ENCODE measurements at places on chromosomes 6 and 20.

DNA sequence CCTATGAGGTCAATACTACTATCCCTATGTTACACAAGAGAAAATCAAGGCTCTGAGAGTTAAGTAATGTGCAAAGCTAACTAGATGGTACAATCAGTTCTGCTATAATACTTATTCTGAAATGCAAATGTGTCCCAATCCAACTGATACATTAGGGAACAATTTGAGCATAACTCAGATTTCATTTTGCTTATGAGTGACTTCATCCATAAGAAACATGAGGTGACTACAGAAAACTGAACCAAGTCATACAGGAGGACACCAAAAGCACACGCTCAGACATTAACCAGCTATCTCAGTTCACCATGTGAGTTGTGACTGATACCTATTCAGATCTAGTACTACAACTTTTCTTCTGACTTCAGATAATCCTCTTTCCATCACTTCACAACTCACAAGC lies 179.9 kb upstream of the RUNX2 start:
- DNase-seq = no peak

DNA sequence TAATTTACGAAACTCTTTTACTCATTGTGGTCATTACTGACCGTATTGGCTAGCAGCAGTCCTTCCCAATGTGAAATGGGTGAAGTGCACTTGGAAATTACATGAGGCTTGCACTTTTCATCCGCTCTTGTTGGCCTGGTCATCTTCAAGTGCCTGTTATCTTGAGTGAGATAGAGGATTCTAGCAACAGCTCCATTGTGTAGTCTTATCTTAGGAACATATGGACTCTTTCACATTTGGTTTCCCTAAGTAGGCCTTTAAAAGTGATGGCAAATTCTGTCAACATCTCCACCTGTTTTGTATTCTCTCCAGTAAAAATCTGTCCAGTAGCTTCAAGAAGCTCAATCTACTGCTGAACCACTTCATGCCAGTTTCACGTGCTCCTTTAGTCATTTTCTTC lies 114.8 kb upstream of the MARCKS start:
- DNase-seq = no peak

DNA sequence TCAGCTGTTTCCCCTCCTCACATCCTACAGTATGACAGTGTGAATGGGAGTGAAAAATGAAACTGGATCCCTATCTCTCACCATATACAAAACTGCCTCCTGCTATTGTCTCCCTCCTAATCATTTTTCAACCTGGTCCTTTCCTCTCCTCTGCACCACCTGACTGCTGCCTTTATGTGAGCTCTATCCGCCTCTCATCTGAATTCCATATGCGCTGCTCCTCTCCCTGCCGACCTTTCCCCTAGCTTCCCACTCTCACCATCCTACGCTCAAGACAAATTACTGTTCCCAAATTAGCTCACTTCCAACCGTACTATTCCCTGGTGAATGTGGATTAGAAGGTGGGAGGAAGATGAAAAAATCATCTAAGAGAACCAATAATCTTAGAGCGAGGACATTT lies 148.4 kb upstream of the FBXL4 start:
- DNase-seq = no peak

- no peak for DNase-seq
Measured at GRCh38 chr6:95423331-95423730, 154.0 kb upstream of the MANEA start.

DNA sequence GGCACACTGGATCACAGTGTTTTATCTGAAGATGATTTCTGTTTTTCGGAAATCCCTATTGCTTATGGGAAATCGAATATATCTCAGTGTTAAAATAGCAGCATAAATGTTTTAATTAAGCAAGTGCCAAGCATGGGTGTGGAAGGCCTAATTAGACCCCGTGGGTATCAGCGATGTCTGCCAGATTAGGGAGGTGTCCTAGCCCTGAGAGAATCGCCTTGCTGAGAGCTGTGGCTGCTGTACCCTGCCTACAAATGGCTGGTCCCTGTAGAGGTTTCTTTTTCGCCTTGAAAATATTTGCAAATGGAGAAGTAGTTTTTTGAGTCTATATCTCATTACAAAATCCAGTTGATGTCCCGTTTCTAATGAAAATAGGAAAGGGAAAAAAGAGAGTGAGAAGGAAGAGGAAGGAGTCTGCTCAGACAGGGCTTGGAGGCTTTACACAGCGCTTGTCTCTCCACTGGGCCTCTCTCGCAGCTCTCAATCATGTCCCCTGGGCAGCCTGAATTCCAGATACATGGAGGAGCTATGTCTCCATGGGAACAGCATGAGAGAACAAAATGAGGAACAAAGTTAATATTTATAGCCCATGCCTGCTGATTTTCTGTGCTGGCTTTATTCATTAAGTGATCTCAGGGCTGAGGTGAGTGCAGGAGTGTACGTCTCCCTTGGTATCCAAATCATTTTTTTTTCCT lies 35.2 kb upstream of the BCLAF1 start:
- no peak for DNase-seq

- no peak for DNase-seq
Measured at GRCh38 chr6:12769556-12770256, 53.1 kb downstream of the PHACTR1 start.

- no peak for DNase-seq
Measured at GRCh38 chr6:14092838-14093789, 24.5 kb upstream of the CD83 start.

GRCh38 chr20:46071573-46071972 lies 18.2 kb downstream of the NCOA5 start:
- no peak for DNase-seq

DNA sequence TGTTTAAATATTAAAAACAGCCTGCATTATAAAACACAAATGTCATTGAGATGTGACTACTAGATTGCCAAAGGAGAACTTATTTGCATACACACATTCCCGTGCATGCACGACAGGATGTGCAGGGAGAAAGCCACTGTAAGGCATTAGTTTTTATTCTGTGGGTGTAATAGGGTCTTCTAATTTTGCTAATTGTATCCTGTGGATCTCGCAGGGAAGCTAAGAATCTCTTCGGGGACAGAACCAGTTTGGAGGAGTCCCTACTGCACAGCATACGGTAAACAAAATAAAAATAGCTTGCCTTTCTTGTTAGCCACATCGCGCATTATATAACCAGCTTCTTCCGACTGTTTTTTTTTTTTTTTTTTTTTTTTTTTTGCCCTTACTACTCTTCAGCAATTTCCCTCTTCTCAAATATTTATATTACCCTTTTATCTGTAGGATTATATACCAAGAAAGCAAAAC lies 2.0 kb downstream of the ATXN1 start:
- DNase-seq = no peak

GRCh38 chr6:24251339-24251738 lies 106.5 kb downstream of the DCDC2 start:
- DNase-seq = no peak

DNA sequence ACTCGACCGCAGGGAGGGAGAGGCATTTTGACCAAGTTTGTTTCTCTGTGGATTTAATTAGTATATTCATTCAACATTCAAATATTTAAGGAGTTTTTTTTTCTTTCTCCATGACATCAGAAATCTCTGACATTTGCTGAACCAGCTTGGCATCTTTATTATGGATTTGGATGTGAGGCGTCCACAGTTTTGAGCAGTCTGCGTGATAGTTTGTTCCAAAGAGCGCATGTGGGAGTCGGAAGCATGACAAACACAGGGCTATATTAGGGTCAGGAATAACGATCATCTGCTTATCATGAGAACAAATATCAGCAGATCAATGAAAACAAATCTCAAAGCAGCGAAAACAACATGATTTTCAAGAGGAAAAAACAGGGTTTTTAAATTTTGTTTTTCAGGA lies 373.2 kb downstream of the CDH4 start:
- DNase-seq = no peak

Measured in mucosa of descending colon (tissue), 3 donors.